ENCODE measurements at places on chromosomes 6 and 20. TPM values are rescaled to one million over a fixed set of nuclear protein-coding genes. Genes with fewer than 3 reads are reported as not detected.

UST gene
- total RNA-seq: 8.5 TPM

CYB5R4 gene
- total RNA-seq: 8.6 TPM

DAAM2 gene
- 0.29 TPM for total RNA-seq

PDYN gene
- not detected for total RNA-seq

SNAP91 gene
- not detected for total RNA-seq

KIF25 gene
- total RNA-seq: 0.71 TPM

KHDC1L gene
- not detected for total RNA-seq

GSTA1 gene
- total RNA-seq: not detected

TSHZ2 gene
- total RNA-seq: under 0.01 TPM

GDAP1L1 gene
- not detected for total RNA-seq

EPPIN gene
- total RNA-seq: not detected

SFT2D1 gene
- total RNA-seq: 56.2 TPM

TRIM38 gene
- total RNA-seq: 7.5 TPM

OLIG3 gene
- not detected for total RNA-seq

LHFPL5 gene
- total RNA-seq: not detected

SLC24A3 gene
- total RNA-seq: 1.2 TPM

MLN gene
- not detected for total RNA-seq

TBC1D7 gene
- total RNA-seq: 18.6 TPM

TCF21 gene
- total RNA-seq: 0.58 TPM

TEAD3 gene
- 23.6 TPM for total RNA-seq

NINL gene
- 8.6 TPM for total RNA-seq

KCNB1 gene
- total RNA-seq: not detected

C6orf58 gene
- not detected for total RNA-seq

RAET1E gene
- total RNA-seq: under 0.01 TPM

PI3 gene
- not detected for total RNA-seq

All from myometrial cell (primary cell).